ENCODE measurements at places on chromosomes 3 and 15.

DNA sequence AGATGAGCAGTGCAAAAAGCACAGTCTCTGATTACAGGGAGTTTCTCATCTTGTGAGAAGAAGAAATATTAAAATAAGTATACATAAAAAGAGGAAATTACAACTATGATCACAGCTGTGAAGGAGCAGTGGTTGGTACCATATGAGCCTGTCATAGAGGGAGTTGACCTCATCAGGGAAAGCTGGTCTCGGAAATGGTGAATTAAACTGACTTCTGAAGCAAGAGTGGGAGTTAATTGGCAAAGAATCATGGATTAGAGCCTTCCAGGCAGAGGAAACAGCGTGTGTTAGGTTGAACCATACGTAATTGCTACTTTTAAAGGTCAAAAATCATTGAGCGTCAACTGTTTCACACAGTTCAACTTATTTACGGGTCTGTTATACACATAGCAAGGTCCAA, 539.1 kb downstream of the EDEM1 start:
- no peak for DNase-seq

DNA sequence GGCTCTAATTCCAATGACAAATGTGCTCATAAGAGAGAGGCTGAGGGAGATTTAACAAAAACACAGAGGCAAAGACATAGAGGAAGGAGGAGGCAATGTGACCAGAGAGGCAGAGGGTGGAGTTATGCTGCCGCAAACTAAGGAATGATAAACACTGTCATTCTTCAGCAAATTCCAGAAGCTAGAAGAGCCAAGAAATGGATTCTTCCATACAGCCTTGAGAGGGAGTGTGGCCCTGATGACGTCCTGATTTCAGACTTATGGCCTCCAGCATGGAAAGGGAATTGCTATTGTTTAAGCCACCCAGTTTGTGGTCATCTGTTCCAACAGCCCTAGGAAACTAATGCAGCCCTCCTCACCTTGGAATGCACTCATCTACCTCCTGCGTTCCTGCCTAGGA, 30.5 kb downstream of the CD47 start:
- DNase-seq = no peak

DNA sequence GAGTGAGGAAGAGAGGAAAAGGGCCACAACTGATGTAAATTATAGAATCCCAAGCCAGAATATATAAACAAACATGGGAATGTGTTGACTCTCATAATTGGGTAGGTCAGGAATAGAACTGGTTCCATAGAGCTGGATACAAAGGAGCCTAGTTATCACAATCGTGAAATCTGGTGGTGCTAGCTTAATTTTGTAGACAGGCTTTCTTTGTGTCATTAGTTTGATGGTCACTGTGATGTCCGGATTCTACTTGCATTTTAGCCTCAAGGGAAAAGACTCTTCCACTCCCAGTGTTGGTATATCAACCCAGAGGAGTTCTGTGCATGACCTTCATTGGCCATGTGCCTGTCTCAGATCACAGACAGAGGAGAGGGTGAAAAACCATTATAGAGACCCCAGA, 81.8 kb downstream of the NLGN1 start:
- no peak for DNase-seq

GRCh38 chr3:26081166-26081565, 291.3 kb downstream of the OXSM start:
- DNase-seq = no peak

- peak; percentile 44 for DNase-seq
Observed at GRCh38 chr3:128343287-128344051, 123.2 kb downstream of the DNAJB8 start.

DNA sequence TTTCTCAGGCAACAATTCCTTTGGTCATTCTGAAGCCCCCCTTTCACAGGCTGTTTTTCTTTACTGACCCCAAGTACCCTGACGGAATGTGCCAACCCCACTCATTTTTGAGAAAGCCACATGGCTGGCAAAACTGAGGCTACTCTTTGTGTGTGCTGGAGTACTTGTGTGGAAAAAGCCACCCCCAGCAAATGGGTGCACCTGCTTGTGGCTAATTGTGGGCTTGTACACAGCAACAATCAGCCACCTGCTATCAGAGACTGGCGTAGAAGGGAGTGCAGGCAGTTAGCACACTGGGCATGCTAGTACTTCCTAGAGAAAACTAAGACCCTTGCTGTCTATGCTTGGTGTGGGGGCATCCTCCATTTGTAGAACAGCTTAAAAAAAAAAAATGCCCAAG, 110.1 kb upstream of the LMOD3 start:
- peak; percentile 48 for DNase-seq

DNA sequence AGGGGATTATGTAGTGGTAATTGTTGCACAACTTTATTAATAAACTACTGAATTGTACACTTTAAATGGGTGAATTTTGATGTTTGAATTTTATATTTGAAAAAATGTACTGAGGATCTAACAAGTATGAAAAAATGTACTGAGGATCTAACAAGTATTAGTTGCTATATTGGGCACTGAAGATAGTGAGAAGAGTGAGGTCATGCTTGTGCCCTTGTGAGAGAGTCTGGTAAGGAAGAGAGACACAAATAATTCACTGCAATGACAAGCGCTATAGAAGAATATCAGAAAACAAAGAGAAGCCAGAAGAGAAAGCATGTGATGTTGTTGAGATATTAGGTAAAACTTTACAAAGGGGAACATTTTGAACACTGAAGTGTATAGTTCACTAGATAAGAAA, 137.6 kb downstream of the DTWD1 start:
- DNase-seq = no peak

GRCh38 chr15:62895139-62895866, 147.2 kb upstream of the TPM1 start:
- DNase-seq = no peak

GRCh38 chr3:128113817-128114794, 9.5 kb downstream of the RUVBL1 start:
- no peak for DNase-seq

DNA sequence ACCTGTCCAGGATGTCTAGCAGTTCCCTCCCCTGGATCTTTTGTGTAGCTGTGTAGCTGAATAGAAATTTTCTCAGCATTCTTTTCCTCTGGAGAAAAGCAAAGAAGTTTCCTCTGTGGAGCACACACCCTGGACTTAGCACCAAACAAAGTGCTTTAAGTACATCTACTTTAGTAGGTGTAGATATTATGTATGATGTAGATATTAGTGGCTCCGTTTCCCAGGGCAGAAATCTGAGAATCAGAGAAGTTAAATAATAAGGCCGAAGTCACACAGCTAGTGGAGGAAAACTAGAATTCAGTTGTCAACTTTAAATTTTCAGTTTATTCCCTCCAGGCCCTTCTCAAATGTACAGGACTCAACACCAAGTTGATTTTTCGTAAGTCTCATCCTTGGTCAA, 401.7 kb upstream of the NR2F2 start:
- DNase-seq = no peak

DNA sequence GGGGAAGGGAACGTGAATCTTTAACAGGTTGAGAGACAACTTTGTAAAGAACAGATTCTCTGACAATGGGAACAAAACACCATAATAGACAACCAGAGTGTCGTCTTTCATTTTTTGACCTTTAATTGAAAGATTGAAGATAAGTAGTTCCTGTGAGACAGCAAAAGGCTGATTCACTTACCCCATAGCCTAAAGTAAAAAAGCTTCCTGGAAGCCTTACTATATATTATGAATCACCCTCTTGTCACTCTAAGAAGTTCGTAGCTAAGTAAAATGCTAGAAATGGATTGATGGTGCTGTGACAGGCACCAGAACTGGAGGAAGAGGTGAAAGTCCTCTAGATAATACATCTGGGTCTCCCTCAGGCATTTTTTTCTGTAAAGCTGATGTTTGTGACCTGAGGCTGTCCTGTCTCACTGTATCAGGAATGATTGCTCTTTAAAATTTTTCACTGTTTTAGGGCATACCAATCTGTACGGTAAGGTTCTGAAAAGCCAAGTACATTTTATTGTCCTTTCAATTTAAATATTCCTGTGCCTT, 824.6 kb upstream of the SEMA6D start:
- DNase-seq = no peak
